H1 (cell line): ENCODE measurements at places on chromosomes 1 and 21.

DNA sequence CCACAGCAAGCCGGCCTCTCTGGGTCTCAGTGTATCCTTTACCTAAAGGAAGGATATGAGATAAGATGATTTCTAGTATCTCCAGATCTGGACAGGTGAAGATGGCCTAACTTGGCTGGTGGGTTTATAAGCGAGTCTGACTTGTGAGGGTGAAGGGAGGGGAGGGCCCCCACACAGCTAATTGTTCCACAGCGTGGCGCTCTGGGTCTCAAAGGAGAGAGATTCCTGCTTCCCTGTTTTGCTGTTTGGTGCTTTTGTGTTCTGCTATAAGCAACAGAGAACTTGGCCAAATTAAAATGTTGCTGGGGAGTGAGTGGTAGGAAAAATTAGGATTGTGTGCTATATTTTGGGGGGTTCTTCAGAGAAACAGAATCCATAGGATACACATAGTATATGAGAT is 28.9 kb upstream of the NLRP3 start:
- DNase-seq, result no peak

DNA sequence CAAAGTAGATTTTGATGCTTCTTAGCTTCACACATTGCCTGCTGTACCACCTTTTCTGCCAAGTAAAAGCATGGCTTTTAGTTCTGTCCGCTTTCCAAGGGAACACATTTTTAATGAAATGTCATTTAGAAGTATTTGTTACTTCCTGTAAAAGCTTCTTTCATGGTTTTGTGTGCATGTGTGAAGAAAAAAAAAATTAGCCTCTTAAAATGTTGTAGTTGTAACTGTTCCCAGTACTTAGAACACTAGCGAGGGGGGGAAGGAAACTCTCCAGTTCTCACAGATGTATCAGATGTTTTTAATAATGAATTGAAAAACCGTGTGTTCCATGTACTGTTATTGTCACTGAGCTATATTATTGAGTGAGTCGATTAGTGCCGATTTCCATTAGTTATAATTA is 568.3 kb upstream of the ADGRL2 start:
- no peak for DNase-seq

- no peak for DNase-seq
Measured at GRCh38 chr1:97538113-97538512, 382.7 kb downstream of the DPYD start.

DNA sequence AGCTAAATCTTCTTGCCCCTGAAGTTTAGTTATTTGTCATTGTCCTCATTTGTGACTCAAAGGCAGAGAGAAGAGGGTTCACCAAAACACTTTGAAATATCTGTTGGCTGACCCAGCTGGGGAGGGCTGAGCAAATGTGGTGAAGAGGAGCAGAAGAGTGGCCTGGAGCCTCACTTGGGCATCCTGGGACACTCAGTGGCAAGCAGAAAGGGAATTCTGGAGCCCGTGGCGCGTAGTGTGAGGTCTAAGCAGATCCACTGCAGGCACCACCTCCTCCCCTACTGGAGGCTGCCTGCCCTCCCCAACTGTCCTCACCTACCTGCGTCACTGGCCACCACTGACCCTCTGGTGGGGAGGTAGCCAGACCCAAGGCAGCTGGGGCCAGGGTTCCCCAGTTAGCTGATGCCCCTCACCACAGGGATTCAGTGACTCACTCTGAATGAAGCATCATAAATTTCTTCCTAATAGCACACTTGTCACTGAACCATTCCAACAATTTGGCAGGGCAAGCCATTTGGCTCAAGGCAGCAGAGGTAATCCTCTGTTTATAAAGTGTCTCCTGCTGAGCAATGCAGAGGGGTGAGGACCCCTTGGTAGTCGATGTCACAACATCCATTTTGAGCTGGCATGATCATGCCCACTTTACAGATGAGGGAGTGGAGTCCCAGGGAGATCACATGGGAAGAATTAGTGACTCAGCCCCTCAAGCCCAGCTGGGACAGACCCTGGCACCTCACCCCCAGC is 80.3 kb downstream of the NENF start:
- DNase-seq, result no peak

GRCh38 chr1:212953321-212953720 is 3.0 kb downstream of the VASH2 start:
- no peak for DNase-seq

DNA sequence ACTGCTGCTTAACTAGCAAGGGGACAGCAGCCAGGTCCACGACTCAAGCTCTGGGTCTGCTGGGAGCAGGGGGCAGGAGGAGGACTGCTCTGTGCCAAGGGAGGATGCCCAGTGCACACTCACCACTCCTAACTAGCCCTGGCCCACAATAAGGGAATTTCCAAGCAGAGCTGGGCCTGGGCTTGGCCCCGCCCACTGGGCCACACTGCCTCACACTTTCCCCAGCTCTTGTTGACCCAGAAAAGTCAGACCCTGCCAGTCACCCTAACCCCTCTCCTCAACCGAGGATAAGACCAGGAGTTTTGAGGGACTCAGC is 18.7 kb downstream of the SLC9A1 start:
- DNase-seq, result peak; percentile 60

- no peak for DNase-seq
Measured at GRCh38 chr1:10467078-10467477, 5.3 kb downstream of the DFFA start.

- DNase-seq, result no peak
Measured at GRCh38 chr1:37006132-37006868, 28.0 kb downstream of the GRIK3 start.

GRCh38 chr1:54378157-54378873 is 27.9 kb downstream of the SSBP3 start:
- peak; percentile 76 for DNase-seq

GRCh38 chr1:56432166-56432971 is 147.0 kb downstream of the PLPP3 start:
- DNase-seq, result no peak

GRCh38 chr1:41659903-41660302 is 175.4 kb upstream of the EDN2 start:
- no peak for DNase-seq

- no peak for DNase-seq
Measured at GRCh38 chr21:26528882-26529281, 44.2 kb downstream of the CYYR1 start.

GRCh38 chr1:41766546-41766945 is 152.2 kb downstream of the HIVEP3 start:
- DNase-seq, result no peak

DNA sequence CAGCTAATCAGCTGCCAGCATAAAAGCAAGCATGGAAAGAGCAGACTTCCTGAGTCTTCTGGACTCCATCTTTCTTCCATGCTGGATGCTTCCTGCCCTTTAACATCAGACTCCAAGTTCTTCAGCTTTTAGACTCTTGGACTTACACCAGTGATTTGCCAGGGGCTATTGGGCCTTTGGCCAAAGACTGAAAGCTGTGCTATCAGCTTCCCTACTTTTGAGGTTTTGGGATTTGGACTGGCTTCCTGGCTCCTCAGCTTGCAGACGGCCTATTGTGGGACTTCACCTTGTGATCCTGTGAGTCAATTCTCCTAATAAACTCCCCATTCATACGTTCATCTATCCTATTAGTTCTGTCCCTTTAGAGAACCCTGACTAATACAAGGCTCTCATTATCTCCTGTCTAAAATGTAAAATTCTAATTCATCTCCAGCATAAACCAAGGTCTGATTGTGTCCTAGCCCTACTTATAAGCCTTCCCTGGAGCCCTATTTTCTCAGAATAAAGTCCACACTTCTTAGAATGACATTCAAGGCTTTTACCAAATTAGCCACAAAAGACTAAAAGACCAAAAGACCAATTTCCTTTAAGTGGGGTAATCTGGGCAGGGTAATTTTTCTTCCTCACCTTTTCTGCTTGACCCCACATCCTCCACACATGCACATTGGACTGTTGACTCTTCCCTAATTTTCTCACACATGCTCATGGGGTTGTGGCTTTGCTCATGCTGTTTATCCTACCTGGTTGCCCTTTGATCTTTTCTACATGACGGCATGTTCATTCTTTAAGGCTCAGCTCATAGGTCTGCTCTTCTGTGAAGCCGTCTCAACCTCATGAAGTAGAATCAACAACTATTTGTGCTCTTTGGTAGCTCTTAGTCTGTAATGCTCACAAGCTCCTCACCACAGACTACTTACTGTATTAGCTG is 18.1 kb upstream of the ENAH start:
- DNase-seq, result no peak

DNA sequence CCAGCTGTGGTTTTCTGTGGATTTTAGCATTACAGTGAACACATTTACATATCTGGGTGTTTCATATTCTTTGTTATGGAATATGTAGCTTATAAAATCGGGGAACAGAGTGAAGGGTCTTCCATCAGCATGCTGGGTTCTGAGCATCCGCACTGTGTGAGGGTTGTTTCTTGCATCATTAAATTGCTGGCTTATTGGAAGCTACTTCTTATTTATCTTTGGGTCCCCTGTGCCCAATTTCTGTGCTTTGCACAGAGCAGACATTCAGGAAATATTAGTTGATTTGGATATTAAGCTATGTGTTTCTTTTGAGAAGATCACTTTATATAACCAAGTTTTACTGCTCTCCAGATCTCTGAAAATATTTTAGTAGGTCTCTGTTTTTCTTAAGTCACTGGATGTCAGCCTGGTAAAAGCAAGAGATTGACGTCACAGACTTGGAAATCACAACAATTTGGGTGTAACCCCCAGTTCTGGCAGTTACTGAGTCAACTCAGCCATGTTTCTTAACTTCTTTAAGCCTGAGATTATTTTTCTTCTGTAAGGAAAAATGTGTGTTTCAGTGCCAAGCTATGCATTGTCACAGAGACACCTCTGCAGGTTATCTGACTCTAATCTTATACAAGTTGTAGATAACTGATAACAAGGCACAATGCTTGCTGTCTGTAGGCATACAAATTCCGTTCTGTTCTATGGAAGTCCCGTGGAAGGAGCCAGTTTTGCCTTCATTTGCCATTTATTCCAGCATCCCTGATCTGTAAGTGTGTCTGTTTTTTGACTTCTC is 258.3 kb upstream of the KAZN start:
- DNase-seq, result no peak

GRCh38 chr21:34835526-34835925 is 166.7 kb downstream of the CLIC6 start:
- DNase-seq, result no peak

GRCh38 chr1:41355356-41355755 is 5.9 kb upstream of the FOXO6 start:
- DNase-seq, result no peak

DNA sequence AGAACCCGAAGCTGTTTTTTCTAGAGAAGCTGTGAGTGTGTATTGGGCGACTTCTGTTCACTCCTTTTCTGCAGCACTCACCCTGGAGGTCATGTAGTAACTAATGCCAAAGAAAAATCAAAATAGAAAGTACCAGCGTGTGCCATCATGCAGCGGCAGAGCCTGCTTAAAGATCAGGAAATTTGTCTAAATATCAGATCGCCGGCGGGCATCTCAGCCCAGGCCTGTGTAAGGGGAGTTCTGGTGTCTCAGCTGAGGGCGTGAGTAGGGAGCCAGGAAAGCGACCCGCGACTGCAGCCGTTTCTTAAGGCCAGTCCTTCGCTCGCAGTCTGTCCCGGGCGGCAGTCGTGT is 768 bp downstream of the EDARADD start:
- no peak for DNase-seq

DNA sequence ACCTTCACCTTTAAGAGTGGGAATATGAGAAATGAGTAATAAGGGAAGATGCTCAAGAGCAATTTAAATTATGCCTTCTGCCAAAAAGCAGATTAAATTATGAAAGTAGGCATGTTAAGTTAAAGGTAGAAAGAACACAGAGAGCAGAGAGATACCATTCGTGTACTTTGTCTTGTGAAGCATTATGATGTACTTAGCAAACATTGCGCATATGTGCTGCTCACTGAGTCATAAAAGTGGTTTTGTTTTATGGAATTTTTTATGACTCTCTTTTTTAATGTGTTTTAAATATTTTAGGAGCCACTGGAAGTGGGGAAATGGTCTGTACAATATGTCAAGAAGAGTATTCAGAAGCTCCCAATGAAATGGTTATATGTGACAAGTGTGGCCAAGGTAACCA is 35.3 kb downstream of the MTF2 start:
- no peak for DNase-seq

GRCh38 chr1:38953433-38953860 is 11.8 kb upstream of the RHBDL2 start:
- DNase-seq, result peak; percentile 58

GRCh38 chr1:31801458-31801857 is 14.4 kb downstream of the SPOCD1 start:
- no peak for DNase-seq

- no peak for DNase-seq
Measured at GRCh38 chr1:211708006-211708405, 32.6 kb upstream of the NEK2 start.

DNA sequence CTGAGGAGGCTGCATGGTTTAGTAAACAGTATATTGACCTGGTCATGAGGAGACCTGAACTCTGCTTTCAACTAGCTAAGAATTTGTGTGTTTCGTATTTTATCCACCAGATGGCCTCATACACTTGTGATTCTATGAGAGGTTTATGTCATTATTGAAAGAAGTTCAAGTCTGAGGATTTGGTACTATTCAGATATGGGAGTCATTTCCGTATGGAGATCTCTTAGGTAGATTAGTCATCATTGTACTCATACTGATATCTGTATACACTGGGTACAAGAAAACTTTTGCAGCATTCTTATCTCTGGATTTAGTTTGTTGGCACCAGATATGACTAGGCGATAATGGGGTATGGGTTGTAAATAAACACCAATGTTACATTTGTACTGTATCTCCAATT is 26.6 kb downstream of the ATF6 start:
- DNase-seq, result no peak
